Heart right ventricle (tissue), 16 donors: ENCODE measurements at places on chromosomes 3 and 15.

- DNase-seq = peak; percentile 55
These were observed 138.9 kb downstream of the TMCO5A start for GRCh38 chr15:38073178-38073946.

- peak; percentile 84 for DNase-seq
These were observed 281.9 kb upstream of the LRRFIP2 start for GRCh38 chr3:37456270-37456708.

- DNase-seq = peak; percentile 60
These were observed 7.8 kb upstream of the KIF7 start for GRCh38 chr15:89662893-89663626.

- DNase-seq = no peak
These were observed 46.0 kb downstream of the PRICKLE2 start for GRCh38 chr3:64179249-64179648.
